NCI-H1930 (cell line): ENCODE measurements at places on chromosomes 6 and 20.

GRCh38 chr6:155402656-155403304 is 52.9 kb downstream of the NOX3 start:
- no peak for DNase-seq

DNA sequence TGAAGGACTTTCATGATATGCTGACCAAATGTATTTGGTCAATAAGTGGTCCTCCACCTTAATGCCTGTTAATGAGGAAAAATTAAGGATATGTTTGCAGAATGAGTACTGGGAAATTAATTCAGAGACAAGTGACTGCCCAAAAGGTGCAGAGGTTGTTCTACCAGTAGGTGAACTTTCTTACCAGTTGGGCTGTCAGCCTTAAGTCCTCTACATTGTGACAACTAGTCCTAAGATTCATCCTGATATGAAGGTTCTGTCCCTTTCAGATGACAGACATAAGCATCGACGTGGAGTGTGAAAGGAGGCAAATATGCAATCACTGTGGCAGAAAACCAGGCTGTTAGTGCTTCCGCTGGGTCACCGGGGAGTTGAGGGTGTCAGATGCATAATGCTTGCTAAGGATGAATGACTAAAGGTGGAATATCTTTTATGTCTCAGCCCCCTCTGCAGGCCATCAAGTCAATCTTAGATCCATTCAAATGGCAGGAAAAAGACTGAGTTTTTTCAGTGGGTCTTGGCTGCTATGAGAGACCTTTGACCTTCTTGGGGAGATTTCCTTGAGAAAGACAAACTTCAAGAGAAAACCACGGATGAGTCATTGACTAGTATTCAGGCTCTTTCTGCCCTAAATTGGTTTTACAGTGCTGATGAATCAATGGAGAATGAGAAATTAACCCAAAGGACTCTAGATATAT is 226.0 kb downstream of the TPBG start:
- peak; percentile 28 for DNase-seq

DNA sequence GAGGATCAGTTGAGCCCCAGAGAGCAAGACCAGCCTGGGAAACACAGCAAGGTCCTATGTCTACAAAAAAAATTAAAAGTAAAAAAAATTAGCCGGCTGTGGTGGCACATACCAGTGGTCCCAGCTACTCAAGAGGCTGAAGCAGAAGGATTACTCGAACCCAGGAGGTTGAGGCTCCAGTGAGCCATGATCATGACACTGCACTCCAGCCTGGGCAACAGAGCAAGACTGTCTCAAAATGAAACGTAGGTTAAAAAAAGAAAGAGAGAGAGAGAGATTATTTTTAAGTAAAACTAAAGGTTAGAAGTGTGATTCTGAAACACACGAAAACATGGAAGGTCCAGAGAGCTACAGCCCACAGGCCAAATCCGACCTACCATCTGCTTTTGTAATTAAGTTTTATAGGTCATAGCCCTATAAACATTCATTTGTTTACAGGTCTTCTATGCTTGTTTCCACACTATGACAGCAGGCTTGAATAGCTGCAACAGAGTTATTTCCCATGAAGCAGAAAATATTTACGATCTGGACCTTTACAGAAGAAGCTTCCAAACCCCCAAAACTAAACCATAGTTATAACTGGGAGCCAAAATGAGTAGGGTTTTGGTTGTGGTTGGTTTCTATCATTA is 279.7 kb downstream of the GMDS start:
- DNase-seq = no peak

- DNase-seq = no peak
Measured at GRCh38 chr6:11279284-11279689, 46.8 kb upstream of the NEDD9 start.

- DNase-seq = no peak
Measured at GRCh38 chr6:90459225-90459758, 127.6 kb downstream of the MAP3K7 start.

DNA sequence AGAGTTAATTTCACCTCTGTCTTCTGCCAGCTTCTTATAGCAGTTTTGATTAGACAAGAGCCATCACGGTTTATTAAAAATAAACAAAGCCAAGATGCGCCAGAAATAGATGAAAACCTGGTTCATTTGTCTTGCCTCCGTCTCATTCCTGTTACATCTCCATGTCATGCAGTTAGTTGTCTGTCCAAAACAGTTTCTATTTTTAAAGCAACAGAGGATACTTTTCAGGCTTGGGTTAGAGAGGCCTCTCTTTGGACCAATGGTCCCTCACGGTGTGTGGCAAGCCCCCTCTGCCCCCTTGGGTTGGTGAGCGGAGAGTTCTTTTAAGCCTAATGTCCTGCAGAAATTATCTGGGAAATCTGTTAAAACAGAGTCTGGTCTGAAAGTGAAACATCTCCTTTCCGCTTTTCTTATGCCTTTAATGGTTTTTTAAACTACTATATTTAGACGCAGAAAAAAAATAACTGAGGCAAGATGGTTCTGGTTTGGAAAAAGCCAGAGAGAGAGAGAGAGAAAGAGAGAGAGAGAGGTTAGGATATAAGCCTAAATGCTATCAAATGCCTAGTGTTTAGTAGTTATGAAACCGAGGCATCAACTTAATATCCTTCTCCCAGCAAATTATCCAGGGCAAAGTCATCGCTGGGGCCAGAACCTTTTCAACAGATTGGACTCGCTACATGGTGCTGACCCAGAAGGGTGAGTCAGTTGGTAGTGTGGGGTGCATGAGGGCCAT is 64.5 kb downstream of the ZDHHC14 start:
- DNase-seq = no peak

- no peak for DNase-seq
Measured at GRCh38 chr6:45786355-45786781, 229.3 kb downstream of the CLIC5 start.

GRCh38 chr6:57173886-57174510 is 1.9 kb downstream of the BAG2 start:
- DNase-seq = no peak

DNA sequence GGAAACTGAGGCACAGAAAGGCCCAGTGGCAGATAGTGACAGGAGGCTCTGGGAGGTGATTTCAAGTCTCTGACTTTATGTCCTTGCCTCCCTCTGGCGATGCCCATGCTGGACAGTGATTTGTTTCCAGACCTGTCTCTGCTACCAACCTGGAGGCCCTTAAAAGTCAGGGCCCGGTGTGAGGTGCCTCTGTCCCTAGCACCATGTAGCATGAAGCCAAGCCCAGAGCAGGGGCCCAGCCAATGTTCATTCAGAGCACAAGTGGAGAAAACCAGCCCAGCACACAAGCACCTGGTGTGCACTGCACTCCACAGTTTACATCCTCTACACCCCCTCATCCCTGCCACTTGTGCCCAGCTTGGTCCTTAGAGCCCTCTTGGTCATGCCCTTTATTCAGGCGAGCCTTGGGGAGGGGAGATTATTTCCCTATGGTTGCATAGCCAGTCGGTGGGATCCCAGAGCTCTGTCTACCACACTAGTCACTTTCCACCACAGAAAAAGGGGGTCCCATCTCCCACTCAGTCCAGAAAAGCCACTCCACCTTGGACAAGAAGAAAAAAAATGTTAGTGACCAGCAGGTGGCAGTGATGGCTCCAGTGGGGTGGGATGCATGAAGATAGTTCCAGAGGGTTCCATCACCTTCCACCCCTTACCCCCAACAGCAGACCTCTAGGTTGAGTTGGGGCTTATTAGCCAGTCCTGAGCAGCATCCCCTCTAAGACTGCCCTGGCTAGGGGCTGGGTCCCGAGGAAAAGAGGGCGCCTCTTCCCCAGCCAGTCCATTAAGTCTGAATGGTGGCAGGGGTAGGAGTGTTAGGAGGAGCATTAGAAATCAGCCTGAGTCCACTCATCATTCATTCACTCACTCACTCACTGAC is 30.9 kb downstream of the KIAA1755 start:
- peak; percentile 27 for DNase-seq

- DNase-seq = peak; percentile 22
Measured at GRCh38 chr6:100078509-100078908, 84.5 kb upstream of the MCHR2 start.

DNA sequence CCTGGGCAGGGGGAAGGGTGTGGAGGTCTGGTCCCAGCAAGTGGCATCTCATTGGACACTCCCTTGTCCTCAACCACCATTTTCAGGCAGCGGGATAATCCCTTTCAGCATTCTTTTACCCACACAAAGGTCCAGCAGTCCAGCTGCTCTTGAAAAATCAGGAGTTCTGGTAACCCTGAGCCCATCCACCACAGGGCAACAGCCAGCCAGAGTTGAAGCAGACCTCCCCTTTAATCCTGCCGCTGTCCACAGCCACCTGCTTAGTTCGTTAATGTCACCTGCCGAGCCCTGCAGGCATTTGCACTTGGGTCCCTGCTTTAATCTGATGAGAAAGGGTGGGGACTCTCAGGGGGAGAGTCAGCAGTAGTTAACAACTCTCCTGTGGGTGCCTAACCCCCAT is 11.1 kb downstream of the TMEM74B start:
- no peak for DNase-seq

GRCh38 chr6:146408583-146408982 is 135.1 kb upstream of the RAB32 start:
- DNase-seq = no peak

DNA sequence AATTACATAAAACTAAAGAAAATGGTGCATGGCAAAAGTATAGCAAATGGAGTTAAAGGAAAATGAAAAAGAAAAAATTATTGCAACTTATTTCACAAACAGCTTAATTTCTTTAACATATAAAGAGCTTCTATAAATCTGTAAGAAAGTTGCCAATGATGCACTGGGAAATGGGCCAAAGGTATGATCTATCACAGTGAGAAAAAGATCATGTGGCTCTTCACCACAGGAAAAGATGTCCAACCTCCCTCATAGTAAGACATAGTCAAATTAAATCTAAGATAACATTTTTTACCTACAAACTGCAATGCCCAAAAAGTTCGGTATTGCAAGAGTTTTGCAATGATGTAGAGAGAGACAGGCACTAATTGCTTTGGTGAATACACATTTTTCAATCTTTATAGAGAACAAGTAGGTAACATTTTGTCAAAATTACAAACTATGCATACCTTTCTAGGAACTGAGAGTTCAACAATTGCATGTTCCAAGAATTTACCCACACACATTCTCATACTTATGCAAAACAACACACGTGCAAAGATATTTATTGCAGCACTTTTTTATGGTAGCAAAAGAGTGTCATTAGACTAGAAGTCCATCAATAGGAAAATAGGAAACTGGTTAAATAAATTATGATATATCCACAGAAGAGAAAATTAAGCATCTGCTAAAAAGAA is 372.6 kb downstream of the QKI start:
- DNase-seq = no peak

DNA sequence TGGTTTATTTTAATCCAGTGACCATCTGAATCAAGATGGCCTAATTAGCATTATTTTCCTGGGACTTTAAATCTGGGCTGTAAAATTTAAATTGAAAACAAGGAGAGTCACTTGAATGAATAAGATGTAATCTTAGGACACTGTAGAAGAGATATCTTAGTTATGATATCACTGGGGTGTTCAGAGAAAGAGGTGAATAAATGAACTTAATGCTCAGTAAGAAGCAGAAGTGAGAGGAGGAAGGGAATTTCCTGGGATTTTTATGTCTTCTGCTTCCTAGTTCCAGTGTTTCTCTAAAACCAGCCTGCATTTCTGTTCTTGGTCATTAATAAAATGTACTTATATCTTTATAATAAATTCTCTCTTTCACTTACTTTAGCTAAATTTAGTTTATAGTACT is 136.8 kb upstream of the PTPRK start:
- DNase-seq = no peak

DNA sequence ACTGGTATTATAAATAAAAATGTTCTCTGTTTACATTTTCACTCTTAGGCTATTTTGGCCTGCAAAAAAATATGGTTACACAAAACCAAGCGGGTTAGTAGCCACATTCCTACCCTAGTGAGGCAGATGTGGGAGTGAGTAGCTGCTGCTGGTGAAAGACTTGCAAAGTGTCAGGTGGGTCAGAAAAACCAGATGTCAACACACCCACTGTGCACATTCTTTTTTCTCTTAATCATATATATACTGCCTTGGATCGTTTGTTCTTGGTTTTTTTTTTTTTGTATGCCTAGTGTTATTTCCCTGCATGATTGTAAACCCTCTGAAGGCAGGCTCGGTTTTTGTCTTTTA is 68.0 kb upstream of the TFB1M start:
- no peak for DNase-seq
